RCC 7860 (cell line): ENCODE measurements at places on chromosomes 3 and 15.

GRCh38 chr3:177424521-177424920 is 227.2 kb upstream of the TBL1XR1 start:
- DNase-seq, result no peak

GRCh38 chr15:52808996-52809395 is 18.9 kb upstream of the ONECUT1 start:
- DNase-seq, result no peak

DNA sequence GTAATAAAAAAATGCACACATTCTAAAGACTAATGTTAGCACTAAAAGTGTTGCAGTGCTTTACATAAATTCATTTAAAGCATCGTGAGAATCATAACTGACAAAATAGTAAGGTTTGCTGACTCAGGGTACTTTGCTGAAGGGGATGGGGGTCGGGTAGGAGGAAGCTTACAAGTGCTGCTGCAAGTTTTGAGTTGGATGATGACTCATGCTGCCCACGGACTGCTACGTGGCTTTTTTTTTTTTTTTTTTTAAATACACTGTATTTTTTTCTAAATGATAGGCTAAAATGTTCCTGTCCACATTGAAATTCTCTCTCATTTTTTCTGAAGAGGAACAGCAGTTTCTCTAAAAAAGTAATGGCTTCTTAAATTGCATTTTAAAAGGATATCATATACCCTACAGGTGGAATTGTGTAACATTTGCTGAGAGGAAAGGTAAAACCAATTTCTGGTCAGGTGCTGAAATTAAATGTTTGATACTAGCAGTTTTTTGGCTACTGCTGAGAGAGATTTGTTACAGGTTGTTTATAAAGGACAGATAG is 2.2 kb downstream of the MAPK6 start:
- peak; percentile 84 for DNase-seq

DNA sequence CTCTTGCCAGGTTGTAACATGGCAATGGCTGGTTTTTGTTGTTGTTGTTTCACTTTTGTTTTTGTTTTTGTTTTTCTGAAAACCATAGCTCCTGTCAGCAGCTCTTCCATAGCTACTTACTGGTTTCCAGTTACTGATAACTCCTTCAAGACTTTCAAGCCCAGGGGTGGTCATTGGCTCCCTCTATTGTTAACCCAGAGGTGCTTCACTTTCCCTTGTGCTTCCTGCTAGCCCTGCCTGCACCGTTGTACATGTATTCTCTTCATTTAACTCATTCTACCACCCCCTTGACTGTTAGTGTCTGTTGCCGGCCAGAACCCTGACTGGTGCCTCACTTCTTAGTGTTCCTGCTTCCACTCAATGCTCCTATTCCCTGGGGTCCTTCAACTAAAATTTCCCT is 4.2 kb upstream of the TRAT1 start:
- no peak for DNase-seq

DNA sequence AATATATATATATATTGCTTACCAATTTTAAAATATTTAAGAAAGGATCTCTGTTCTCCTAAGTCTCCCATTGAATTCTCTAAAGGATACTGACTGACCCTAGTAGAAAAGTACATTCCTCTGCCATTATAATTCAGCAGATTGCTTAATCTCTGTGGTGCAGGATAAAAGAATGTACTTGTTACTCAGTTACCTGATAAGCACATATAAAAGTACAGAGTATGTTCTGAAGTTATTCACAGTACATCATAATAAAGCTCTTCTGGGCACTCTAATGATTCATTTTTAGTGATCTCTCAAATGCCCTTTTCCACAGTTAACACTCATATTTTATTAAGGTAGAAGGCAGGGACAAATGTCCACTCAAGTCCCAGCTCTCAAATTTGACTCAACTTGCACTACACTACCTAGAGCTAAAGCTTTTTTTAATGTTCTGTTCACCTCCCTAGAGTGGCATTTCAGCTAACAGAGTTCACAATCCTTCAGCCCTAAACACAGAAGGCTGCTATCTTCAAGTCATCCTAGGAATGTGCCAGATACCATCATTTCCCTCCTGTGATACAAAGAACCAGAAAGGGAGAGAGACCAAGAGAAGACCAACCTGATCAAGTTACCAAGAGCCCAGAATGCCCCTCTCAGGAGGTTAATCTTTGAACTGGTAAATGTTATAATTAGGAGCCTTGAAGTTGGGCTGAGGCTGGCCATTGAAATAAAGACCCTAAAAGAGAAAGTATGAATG is 53.3 kb downstream of the MEIS2 start:
- DNase-seq, result no peak

DNA sequence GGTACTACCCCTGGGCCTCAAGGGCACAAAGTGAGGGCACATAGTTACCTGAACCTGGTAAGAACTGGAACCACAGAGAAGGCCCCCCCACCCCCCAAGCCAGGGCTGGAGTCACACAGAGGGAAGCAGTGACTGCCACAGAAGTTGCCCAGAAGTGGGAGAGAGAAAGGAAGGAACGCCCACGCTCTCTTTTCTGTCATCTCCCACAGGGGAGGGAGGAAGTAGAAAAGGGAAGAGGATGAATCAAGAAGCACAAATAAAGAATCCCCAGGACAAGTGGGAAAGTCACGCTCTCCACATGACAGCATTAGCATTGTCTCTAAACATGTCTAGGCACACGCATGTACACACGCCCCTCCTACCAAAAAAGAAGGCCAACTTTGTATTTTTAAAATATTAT is 114.7 kb upstream of the FRMD4B start:
- no peak for DNase-seq
